ENCODE measurements at places on chromosomes 5 and 9.
A peak's percentile ranks its signal among the peaks of the same experiment; 100 is the strongest.

DNA sequence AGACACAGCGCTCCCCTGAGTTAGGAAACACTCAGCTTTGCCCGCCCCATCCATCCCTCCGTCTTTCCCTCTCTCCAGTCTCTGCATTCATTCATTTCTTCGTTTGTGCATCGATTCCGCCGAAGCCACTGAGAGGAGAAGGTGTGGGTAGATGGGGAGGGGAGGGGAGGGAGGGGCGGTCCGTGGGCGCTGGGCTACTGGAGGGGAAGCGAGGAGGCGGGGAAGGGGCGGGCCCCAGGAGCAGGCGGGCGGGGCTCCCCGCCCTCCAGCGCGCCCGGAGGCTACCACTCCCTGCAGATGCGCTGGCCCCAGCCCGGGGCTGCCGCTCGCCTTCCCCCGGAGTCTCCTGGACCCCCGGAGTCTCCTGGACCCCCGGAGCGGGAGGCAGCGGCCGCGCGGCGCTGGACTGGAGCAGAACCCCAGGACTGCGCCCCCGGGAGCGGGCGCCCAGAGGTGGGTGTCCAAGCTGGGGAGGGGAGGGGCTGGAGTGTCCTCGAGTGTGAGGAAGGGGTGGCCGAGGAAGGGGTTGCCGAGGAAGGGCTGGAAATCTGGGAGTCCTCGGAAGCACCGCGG, 159.5 kb downstream of the C9orf152 start:
- DNase-seq = peak; percentile 76

GRCh38 chr9:35981699-35982098, 23.7 kb upstream of the OR2S2 start:
- no peak for DNase-seq

- DNase-seq = no peak
Observed at GRCh38 chr9:129849901-129850300, 14.6 kb downstream of the USP20 start.

DNA sequence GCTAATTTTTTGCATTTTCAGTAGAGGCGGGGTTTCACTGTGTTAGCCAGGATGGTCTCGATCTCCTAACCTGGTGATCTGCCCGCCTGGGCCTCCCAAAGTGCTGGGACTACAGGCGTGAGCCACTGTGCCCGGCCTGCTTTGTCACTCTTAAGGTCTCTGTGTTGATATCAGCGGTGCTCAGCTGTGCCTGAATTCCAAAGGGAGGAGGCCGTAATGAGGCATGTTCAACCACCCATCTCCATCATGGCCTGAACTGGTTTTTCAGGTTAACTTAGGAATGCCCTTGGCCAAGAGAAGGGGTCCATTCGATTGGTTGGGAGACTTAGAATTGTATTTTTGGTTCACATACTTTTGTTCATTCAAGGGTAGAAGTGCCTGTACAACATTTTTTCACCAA, 22.0 kb downstream of the HSD17B3 start:
- no peak for DNase-seq

GRCh38 chr5:60841361-60841760, 2.7 kb downstream of the ELOVL7 start:
- no peak for DNase-seq

DNA sequence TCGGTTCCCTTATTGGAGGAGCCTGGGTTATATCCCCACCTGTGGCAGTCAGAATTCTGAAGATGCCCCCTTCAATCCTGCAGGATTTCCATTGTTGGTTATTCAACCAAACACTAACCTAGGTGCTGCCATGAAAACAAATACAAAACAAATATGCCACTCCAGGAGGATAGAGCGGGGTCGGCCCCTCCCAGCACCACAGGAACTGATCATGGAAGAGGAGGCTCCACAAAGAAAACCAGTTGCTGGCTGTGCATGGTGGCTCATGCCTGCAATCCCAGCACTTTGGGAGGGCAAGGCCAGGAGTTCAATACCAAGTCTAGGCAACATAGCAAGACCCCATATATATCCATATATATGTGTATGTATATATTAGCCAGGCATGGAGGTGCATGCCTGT, 13.2 kb upstream of the ADGRD2 start:
- DNase-seq = no peak

DNA sequence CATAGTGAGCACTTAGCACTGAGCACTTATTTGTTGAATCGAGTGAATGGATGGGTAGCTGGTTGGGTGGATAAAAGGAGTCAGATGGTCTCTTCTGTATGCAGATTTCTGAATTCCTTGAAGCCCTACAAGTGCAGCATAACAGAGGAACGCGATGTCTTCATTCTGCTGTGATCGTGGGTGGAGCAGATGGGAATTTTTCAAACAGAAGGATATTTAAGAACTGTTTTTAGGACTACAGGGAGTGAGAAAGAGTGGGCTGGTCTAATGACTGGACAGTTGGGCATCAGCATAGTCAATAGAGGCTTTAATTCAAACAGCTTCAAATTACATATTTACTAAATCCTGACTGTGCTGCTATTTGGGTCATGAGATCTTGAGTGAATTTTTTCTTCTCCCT, 253.2 kb downstream of the CEMIP2 start:
- DNase-seq = no peak

GRCh38 chr5:94159144-94159543, 417.7 kb upstream of the POU5F2 start:
- no peak for DNase-seq
